Activated T-cell treated with anti-CD3 and anti-CD28 coated beads, Interleukin-2, amount 50 U/mL, for 4 hours (primary cell): ENCODE measurements at places on chromosomes 6 and 20.

GRCh38 chr20:58712806-58713731 is 20.5 kb downstream of the NPEPL1 start:
- no peak for DNase-seq

GRCh38 chr6:7236306-7237209 is 76.4 kb downstream of the SSR1 start:
- DNase-seq: no peak

- DNase-seq: no peak
Measured at GRCh38 chr20:8662433-8662954, 406.4 kb upstream of the PLCB4 start.

- no peak for DNase-seq
Measured at GRCh38 chr6:21710216-21710615, 116.7 kb downstream of the SOX4 start.

DNA sequence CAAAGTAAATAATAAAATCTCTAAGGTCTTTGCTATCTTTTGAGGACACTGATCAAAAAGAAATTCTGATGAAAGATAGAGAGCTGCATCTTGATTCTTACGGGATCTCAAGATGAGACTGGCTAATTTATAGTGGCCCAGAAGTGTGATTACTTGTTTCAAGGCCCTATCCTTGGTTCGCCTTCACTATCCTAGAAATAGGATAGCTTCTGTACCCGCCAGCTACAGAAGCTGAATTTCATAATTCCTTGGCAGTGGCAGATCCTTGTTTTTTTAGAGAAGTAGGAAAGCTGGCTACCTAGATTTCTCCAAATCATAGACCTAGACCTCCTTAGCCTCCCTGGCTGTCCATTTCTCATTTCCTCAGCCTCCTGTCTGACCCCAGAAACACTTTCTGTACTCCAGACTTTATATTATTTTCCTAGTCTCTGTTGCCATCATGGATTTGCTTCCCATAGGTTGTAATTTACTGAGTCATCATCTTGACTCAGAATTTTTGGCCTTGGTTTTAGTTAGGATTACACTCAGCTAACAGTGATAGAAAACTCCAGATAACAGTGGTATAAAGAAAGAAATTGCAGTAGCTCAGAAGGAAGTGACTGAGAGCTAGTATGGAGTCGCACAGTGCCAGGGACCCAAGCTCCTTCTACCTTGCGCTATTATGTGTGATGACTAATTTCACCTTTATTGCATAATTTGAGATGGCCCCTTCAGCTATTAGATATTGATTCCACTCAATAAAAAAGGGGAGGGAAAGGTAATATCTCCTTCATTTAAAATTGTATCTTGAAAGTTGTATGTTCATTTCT is 27.7 kb downstream of the PHF3 start:
- DNase-seq: no peak
